ENCODE measurements at places on chromosomes 6 and 20.

- no peak for DNase-seq
These were observed 30.2 kb downstream of the ENPP1 start for GRCh38 chr6:131838051-131838450.

DNA sequence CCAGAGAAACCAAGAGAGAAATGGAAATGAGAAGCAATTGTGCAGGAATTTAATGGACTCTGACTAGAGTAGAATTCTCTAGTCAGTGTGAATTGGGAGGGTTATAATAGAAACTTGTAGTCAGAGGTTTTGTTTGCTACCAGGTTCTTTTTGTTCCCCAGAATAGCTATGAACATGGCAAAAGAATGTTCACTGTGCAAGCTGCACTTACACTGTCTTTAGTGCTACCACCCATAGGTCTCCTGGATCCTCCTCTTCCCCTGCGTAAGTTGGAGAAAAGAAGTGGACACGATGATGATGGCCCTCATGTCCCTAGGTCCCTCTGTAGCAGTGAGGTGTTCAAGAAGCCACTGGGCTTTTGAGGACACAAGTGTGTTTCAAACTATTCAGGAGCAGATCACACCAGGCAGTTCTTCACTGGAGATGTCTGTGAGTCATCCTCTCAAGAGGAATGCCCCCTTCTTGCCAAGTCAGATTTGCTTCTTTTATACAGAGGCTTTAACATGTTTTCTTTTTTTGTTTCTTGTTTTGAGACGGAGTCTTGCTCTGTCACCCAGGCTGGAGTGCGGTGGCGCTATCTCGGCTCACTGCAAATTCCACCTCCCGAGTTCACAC is 47.6 kb upstream of the SMIM8 start:
- no peak for DNase-seq

- no peak for DNase-seq
These were observed 143.2 kb upstream of the ZNF217 start for GRCh38 chr20:53736757-53737395.

GRCh38 chr20:62566266-62566665 is 76.0 kb upstream of the SLCO4A1 start:
- DNase-seq, result no peak

GRCh38 chr6:163759542-163759941 is 345.0 kb downstream of the QKI start:
- no peak for DNase-seq

GRCh38 chr6:159691963-159692287 is 1.1 kb downstream of the SOD2 start:
- DNase-seq, result no peak

DNA sequence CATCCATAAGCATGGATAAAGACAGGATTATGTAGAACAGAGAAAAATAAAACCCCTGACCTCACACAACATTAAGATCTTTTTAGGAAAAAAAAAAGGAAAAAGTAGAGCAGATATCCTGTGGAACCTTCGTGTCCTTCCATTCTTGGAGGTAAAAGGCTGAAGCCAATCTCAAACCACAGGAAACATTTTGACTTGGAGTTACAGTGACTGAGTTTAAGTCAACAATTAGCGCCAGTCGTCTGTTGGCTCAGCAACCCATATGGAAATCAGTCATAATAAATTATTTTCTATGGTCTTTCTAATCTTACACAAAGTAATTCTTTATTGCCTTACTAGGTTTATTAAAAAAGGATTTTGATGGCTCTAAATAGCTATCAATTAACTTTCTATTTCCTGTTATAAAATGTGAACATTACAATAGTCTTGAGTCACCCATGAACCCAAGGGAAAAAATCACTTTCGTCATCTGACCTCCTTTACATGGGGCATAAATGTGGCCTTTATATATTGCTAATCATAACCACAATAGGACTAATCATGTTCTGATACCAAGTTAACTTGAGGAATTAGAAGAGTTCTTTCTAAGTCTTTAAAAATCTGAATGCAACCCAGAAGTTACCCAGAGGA is 592.9 kb downstream of the TFAP2B start:
- DNase-seq, result no peak

- no peak for DNase-seq
These were observed 11.1 kb downstream of the EEF1A2 start for GRCh38 chr20:63487781-63488241.

- DNase-seq, result no peak
These were observed 21.9 kb upstream of the BEND6 start for GRCh38 chr6:56932910-56933477.

DNA sequence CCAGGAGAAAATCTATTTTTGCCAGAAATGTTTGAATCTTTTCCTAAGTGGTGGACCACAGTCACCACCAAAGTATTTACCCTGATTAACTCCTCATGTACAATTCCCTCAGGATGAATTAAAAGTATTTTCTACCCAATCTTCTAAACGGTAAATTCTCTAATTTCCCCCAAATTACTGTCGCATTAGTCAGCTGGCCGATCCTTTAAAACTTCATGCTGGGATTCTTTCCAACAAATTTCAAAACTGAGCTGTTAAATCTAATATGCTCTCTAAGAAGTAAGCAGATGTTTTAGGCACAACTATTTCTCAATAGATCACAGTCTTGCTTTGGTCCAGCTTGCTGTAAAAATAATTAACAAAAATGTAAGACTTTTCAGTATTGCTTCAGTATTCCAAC is 447.2 kb downstream of the FRK start:
- no peak for DNase-seq

DNA sequence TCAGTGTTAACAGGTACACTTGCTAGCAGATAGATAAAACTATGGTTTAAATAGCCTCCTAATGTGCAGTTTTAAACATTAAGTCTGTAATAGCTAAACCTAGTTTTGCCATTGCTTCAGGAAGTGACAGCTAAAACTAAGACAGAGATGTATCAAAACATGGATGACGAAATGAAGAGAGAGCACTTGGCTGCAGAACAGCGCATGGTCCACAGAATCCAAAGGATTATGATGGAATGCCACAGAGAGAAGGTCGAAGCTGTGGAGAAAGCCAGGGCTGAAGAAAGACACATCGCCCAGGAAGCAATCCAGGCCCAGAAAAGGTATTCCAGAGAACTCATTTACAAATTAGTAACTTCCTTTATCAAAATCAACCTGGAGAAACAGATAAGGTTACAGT is 11.6 kb downstream of the C6orf163 start:
- no peak for DNase-seq

- no peak for DNase-seq
These were observed 422.1 kb downstream of the EPM2A start for GRCh38 chr6:145313041-145313855.

GRCh38 chr20:46148313-46149208 is 30.4 kb downstream of the CD40 start:
- no peak for DNase-seq

GRCh38 chr6:52517502-52518278 is 59.2 kb downstream of the TRAM2 start:
- DNase-seq, result no peak

DNA sequence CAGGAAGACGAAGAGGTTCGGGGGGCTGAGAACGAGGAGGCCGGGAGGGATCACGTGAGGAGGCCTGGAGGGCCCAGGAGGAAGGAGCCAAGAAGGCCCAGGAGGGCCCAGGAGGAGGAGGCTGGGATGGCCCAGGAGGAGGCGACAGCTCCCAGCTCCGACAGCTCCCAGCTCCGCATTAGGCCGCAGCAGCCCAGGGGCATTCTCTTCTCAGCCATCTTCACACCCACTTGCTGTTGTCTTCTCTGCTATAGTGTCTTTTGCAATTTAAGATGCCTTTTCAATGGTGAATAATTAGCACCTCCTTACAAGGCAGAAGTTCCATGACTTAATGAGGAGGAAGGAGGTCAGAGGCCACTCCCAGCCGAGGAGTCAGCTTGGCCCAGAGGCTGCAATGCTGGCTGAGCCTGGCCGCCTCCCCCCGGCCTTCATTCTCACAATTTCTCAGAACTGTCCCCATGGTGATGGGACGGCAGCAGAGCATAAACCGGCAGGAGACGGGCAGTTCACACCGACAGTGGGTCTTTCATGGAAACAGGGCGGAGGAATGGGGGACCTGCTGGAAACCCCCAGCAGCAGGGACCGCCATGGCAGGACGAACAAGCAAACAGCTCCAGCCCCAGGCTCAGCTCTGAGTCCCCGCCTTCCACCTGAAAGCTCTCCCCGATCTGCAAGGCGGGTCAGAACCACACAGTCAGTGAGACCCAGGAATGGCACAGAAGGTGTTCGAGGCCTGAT is 45.1 kb downstream of the WDR27 start:
- DNase-seq, result no peak

DNA sequence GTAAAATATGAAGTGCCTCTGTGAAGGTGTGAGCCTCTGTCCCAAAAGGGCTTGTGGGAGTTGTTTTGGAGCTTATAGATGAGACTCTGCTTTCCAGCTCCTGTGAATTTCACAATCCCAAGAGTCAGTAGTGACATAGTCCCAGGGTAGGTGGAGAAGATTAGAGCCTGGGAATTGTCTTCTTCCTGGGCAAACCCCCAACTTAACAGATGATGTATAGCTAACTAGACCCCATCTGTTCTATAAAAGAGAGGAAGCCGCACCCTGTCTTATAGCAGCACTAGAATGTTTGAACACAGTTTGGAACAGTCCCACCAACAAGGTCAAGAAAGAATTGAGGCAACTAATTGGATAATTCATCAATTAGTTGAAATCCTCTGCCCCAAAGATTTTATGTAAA is 294.7 kb downstream of the ZNF217 start:
- no peak for DNase-seq

DNA sequence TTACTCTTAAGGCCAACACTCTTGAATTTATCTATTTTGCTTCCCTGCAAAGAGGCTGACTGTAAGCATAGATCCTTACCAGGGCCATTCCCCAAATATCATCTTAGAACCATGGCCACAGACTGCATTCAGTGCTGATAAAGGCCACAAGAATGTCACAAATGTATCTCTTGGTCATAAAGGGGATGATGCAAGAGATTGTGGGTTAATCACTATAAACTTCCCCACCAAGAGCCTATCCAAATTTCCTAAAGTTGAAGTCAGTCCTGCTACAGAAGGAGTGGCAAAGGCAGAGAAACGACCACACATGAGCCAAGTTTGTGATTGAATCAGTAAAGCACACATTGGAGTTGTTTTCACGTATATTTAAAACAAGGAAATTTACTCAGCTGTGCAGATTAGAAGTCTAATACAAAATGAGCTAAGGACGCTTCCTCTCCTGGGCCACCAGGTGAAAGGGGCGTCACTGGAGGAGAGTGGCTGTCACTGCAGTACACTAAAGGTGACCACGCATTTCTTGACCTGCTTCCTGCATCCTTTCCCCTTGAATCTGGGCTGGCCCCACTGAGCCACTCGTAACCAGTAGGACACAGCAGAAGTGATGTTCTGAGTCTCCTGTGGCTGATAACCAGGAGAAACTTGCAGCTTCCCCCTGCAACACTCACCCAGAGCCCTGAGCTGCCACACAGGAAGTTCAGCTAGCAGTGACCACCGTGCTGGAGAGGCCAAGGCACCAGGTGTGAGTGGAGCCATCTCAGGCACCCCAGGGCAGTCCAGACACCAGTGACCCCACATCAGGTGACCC is 181.9 kb downstream of the SYNDIG1 start:
- no peak for DNase-seq

GRCh38 chr20:43188234-43188653 is 1.5 kb downstream of the PTPRT start:
- DNase-seq, result no peak

DNA sequence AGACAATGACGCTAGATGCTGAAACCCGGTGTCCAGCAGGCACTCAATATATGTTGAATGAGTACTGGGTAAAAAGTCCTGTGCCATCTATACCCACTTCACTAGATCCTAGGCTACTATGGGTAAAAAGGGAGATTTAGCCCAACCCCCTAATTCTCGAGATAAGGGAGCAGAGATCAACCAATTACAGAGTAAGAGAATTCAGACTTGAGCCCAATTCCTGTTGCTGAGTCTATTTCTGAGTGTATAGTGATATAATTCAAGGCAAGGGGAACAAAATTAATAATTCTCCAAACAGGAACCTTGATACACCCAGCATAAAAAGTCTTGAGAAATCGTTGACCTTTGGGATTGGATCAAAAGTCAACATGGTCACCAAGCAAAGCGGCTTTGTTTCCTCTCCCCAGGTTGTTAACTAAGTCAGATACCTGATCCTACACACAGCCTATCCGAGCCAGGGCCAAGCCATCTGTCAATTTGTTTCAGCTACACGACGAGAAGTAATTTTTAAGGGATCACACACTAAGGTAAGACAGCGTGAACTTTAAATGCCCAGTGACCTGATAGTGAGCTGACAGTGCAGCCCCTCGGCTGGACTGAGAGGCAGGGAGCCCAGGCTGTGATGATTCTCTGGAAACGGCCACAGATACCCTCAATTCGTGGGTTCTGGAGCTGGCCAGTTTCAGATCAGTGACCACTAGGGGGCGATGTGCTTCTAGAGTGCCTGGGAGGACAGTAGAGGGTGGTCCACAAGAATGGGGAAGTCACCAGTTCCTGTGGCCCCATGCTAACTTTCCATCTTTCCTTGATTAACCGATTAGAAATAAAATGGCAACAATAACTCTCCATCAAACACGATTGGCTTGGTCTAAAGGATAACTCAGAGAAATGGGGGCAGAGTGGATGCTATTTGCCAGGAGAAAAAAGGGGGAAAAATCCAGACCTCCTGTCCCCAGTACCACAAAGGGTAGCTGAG is 46.2 kb downstream of the SLC22A23 start:
- peak; percentile 68 for DNase-seq

- DNase-seq, result no peak
These were observed 39.6 kb upstream of the TNFAIP3 start for GRCh38 chr6:137827411-137827940.

- no peak for DNase-seq
These were observed 15.4 kb downstream of the UNC93A start for GRCh38 chr6:167306401-167306998.

- peak; percentile 51 for DNase-seq
These were observed 715 bp downstream of the SOX12 start for GRCh38 chr20:325889-326644.

- DNase-seq, result no peak
These were observed 1.7 kb upstream of the RIPOR3 start for GRCh38 chr20:50693001-50693400.

GRCh38 chr20:53595018-53595378 is 1.4 kb upstream of the ZNF217 start:
- no peak for DNase-seq

- DNase-seq, result no peak
These were observed 258.2 kb downstream of the EYS start for GRCh38 chr6:65448866-65449265.

GRCh38 chr6:116307633-116308032 is 27.9 kb upstream of the TSPYL1 start:
- DNase-seq, result no peak

GRCh38 chr6:145875496-145876211 is 61.1 kb upstream of the FBXO30 start:
- DNase-seq, result no peak

GRCh38 chr6:137191670-137192069 is 18.2 kb upstream of the IL22RA2 start:
- DNase-seq, result no peak

- peak; percentile 34 for DNase-seq
These were observed 55.9 kb downstream of the ANKEF1 start for GRCh38 chr20:10090588-10091166.

DNA sequence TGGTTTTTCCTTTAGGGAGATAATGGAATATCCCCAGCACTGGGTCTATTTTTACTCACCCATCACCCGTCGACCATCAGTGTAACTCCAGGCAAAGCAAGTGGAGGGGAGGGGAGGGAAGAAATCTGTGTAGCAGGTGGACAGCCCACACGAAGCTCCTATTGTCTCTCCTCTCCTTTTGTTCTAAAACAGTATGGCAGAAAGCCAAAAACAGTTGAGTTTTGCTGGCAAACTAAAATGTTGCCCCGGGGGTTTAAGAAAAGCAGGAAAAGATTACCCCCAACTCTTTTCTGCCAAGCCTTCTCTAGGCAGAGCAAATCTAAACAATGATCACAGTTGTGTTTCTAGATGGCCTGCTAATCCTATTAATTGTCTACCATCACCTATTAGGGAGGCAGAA is 89.7 kb downstream of the PREP start:
- DNase-seq, result no peak
